Stimulated activated CD8-positive, alpha-beta memory T cell treated with anti-CD3 and anti-CD28 coated beads, Interleukin-7, amount 100 ng/mL, for 1 hour (primary cell): ENCODE measurements at places on chromosomes 3 and 15.

GRCh38 chr3:104672331-104672730 is 694.4 kb upstream of the ALCAM start:
- no peak for DNase-seq

GRCh38 chr3:159170436-159171003 is 368.7 kb downstream of the MFSD1 start:
- no peak for DNase-seq

DNA sequence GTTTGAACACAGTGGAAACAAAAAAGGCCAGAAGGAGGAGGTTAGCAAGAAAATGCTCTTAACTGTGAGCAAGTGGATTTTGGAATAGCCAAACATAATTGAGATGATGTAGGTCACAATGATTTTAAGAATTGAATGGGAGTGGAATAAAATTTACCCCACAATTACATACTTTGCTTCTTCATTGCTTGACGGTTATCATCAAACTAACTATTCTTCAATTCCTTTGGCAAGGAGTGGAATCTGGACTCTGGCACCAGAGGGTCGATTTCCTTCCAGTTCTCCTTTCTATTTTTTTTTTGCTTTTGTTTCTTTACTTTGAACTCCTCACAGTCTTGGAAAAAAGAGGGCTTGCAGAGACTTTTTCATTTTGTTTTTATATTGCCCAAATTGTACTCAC is 634.5 kb upstream of the TGFBR2 start:
- DNase-seq: no peak

GRCh38 chr3:146195030-146195429 is 34.0 kb upstream of the PLOD2 start:
- no peak for DNase-seq

DNA sequence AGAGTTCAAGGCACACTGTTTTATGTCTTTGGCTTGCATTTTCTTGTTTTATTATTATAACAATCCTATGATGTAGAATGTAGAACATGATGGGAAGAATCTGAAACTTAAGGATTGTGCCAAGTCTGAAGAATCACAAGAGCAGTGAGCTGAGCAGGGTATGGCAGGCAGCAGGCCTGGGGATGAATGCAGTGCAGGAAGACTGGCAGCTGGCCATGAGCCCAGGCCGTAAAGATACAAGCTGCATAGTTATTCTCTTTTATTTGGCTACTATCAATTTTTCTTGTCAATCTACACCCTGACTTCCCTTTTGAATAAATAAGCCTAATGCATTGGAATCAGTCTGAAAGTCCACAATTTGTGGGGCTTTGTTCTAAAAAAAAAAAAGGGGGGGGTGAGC is 89.6 kb upstream of the ARPP21 start:
- no peak for DNase-seq

DNA sequence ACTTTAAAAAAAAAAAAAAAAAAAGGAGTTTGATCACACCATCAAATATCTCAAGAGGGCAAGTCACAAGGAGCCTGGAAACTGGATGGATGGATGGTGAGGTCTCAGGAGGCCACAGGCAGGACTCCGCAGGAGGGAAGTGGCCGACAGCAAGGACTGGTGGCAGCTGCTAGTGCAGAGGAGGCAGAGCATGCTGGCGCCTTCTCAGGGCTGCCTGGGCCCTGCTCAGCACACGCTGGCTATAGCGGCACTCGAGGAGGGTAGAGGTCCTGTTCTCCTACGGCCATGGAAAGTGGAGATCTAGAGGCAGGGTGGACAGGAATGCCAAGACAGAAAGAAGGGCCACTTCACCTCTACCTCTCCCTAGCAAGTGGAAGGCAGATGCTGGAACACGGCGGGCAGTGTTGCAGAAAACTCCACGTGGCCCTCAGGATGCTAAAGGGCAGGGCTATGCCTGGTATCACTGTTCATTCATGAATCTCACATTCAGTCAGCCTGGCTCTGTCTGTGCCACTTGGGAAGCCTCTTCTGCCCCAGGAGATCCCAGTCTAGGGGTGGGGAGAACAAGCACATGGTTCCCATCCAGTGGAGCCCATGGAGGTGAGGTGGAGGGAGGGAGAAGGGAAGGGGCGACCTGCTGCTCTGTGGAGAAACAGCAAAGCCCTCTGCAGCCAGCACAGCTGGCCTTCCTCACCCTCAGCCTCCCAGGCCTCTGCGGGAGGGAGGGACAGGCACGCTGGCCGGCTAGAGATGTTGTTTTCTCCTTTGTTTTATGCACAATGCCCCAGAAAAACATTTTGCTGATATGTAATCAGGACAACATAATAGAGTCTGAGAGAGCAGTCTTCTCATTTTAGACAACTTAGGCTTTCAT is 71.0 kb downstream of the OXNAD1 start:
- no peak for DNase-seq

DNA sequence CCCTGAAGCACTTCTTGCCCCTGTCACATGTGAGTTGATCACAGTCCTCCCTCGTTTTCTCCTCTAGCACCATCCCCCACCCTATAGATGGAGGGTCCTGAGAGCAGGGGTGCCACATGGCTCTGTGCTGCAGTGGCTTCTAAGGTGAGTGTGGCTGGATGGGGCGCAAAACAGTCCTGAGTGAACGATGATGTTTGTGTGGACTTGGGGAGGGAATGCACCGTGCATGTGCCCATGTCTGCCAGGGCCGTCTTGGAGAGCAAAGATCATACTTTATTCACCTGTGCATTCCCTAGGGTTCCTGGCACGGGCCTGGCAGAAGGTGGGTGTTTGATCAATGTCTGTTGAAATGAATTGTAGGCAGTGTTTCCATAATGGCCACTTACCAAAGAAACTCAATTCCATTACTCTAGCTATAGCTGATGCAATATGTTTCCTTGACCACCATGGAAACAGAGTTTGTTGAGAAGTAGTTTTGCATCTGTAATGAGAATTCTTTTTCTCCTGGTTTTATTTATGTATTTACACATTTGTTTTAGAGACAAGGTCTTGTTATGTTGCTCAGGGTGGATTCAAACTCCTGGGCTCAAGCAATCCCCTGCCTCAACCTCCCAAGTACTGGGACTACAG is 58.0 kb downstream of the ABTB1 start:
- DNase-seq: no peak

DNA sequence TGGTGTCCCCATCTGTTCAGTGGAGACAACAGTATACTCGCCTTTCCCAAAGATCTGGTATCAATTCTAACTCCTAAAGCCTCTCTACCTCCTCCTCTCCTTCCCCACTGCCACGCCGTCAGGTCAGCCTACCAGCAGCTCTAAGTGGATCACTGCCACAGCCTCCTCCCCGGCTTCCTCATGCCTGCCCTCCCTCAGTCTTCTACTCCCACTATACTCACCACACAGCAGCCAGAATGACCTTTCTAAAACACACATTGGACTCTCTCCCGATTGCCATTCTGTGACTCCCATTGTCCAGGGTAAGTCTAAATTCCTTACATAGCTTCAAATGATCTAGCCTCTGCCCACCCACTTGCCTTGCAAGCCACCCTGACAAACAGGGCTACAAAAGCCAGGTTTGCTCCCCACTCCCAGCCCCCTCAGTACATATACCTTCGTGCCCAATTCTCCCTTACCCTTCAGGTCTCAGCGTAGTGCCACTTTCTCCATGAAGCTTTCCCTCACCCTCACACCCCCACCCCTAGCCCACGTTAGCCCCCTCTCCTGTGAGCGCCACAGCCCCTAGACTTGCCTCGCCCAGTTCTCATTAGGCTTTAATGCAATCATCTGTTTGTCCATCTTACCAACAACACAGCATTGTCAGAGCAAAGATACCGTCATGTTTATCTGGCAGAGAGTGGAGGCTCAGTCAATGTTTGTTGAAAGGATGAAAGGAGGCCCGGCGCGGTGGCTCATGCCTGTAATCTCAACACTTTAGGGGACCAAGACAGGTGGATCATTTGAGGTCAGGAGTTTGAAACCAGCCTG is 9.5 kb upstream of the SEMA7A start:
- no peak for DNase-seq

GRCh38 chr15:31598620-31599019 is 272.0 kb downstream of the KLF13 start:
- DNase-seq: no peak

GRCh38 chr3:109045271-109046040 is 72.5 kb downstream of the MORC1 start:
- DNase-seq: no peak

GRCh38 chr15:85976986-85977385 is 102.7 kb upstream of the AGBL1 start:
- DNase-seq: no peak

DNA sequence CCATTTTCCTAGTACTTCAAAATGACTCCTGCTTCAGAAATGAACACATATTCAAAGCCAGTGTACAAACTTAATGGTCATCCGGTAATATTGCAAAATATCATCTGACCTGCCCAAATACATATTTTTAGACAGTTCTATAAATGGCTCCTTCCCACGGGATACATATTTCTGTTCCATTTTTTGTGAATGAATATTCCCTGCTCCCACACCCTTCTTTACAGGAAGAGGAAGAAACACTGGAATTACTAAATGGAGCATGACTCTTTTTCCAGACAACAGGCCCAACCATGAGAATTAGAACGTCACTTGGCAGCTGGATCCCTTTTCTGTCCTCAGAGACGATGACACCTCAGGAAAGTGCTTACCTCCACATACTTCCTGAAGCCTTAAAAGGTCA is 38.0 kb upstream of the CBLB start:
- DNase-seq: no peak

GRCh38 chr3:144687862-144688261 is 716.2 kb downstream of the DIPK2A start:
- no peak for DNase-seq

DNA sequence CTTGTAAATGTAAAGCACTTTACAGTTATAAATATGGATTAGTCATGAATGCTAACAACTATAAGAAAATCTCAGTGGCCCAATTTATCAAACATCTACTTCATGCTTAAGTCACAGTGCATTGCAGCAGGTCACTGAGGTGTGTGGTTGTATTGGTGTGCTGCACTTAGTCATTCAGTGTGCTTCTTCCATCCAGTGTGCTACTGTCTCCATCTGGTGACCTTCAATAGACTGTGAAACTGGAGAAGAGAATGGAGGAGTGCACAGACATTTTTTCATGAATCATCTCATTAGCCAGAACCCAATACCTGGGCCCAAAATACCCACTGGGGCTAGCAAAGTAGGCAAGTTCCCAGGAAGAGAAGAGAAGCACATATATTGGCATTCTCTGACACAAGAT is 199.6 kb downstream of the SHOX2 start:
- DNase-seq: no peak

- no peak for DNase-seq
These were observed 207.9 kb upstream of the SLC2A2 start for GRCh38 chr3:171234298-171235010.

DNA sequence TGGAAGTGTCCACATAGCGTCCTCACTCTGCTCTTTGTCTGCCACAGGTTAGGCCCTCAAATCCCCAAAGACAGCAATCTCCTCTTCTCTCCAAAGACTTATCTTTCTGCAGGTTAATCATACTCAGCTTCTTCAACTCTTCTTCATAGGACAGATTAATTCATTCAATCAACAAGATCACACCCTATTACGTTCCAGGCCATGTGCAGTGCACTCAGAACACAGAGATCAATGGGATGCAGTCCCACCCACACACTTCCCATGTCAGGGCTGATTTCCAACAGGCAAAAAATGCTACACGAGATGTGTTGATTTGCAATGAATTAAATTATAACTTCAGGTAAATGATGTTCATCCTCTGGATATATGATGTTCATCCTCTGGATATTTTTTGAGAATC is 33.5 kb upstream of the ZNF639 start:
- no peak for DNase-seq

GRCh38 chr3:157785102-157785826 is 282.0 kb upstream of the VEPH1 start:
- DNase-seq: no peak

- DNase-seq: no peak
These were observed 40.5 kb upstream of the MITF start for GRCh38 chr3:69698728-69699127.

GRCh38 chr3:45958321-45958791 is 15.1 kb downstream of the CXCR6 start:
- no peak for DNase-seq

- no peak for DNase-seq
These were observed 117.6 kb upstream of the SAMMSON start for GRCh38 chr3:69881756-69882428.

DNA sequence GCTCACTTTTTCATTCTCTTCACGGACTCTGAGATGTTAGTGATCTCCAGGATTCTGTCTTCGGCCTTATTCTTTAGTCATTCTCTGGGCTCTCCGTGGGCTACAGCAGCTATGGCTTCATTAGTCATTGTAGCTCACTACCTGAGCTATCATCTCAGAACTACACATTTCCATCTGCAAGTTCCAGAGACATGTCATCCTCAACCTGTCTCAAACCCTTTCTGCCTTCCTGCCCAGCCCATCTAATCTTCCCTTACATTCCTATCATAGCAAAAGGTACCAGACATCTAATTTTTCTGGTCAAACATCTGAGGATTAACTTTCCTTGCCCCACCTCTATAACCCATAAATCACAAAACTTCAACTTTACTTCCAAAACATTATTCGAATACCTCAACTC is 13.2 kb downstream of the TSPAN3 start:
- no peak for DNase-seq

GRCh38 chr3:150394606-150395005 is 13.5 kb upstream of the TSC22D2 start:
- DNase-seq: no peak

- no peak for DNase-seq
These were observed 5.8 kb upstream of the DBR1 start for GRCh38 chr3:138180375-138181029.

GRCh38 chr3:15989419-15989818 is 185.1 kb upstream of the GALNT15 start:
- DNase-seq: no peak

DNA sequence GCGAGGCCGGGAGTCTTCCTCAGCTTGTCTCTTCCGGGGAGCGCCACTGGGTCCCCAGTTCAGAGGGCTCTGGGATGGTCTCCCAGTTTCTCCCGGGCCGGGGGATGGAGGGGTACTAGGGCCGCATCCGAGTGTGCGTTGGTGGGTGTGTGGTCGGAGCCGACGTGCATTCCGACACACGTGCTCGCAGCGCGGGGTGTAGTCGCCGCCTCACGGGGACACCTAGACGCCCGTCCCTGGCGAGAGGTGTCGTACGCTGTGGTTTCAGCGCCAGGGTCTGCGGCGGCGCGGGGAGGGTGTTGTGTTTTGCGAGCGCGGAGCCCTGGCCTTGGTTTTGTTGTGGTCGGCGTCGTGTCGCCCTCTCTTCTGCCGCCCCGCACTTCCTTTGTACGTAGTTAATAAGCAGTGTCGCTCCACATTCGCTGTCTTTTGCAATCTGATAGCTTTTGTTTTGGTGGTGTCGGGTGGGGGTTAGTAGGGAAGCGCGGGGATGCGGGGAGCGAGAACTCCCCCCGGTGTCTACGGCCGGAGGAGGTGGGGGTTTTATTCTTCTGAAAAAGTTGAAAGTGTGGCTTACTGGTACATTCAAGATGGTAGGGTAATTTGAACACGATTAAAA is 2.2 kb downstream of the IGF1R start:
- DNase-seq: no peak

- no peak for DNase-seq
These were observed 44.8 kb upstream of the GNB5 start for GRCh38 chr15:52236013-52236412.

- no peak for DNase-seq
These were observed 32.3 kb upstream of the SEMA3F start for GRCh38 chr3:50122661-50123391.
